CD4-positive, alpha-beta T cell (primary cell): ENCODE measurements at places on chromosomes 1 and 21.

- DNase-seq: no peak
Observed at GRCh38 chr1:162333991-162334390, 42.7 kb downstream of the SPATA46 start.

DNA sequence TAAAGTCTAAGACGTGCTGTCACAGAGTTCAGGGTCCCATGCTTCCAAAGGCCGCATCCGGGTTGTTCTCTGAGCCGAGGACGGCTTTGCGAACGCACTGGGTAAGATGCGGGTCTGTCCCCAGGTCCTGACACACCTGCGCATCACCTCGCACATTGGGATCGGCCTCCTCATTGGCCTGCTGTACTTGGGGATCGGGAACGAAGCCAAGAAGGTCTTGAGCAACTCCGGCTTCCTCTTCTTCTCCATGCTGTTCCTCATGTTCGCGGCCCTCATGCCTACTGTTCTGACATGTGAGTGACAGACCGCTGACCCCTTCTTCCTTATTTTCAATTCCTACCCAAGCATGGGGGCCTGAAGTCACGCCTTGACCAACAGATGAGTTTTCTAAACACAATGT lies 25.3 kb downstream of the TFF3 start:
- no peak for DNase-seq

- DNase-seq: no peak
Observed at GRCh38 chr1:237873487-237874211, 17.1 kb downstream of the ZP4 start.

DNA sequence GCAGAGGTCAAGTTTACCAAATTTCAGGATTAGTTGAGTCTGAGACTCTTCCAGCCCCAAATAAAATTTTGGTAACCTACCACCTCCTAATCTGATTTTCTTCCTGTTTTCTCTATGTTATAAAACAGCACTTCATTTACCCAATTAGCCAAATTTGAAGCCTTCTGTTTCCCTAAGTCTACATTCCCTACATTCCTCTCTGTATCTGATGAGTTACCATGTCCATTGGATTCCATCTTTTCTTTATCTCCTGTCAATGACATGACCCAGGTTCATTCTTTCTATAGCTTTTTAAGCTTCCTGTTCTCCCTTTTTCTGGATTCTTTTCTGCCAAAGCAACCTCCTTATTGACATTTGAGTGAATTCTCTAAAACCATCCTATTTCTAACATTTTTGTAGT lies 72.8 kb downstream of the OSBPL9 start:
- no peak for DNase-seq

GRCh38 chr21:28437061-28437460 lies 555.6 kb downstream of the LTN1 start:
- DNase-seq: no peak

DNA sequence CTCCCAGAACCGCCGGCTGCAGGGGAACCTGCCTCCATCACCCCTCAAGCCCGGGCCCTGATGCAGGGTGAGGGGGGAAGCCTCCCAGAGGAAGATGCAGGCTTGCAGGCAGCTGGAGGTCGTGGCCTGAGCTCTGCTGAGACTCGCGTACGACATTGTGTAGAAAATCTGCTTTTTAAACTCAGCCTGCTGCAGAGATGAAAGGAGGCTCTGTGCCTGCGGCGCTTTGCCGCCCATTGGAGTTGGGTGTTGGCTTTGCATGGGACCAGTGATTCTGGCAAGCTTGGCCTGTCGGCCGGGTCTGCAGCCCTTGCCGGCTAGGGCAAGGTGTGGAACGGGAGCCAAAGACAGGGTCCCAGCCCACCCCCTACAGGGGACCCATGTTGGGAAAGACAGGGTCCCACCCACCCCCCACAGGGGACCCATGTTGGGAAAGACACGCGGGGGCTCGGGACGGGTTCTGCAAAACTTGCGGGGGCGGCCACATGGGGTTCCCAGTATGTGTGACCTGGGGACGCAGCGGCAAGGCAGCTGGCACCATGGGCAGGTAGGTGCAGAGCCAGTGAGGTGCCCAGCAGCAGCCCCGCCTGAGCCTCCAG lies 55.6 kb downstream of the SLX9 start:
- no peak for DNase-seq

- DNase-seq: no peak
Observed at GRCh38 chr1:46755121-46755520, 36.2 kb upstream of the EFCAB14 start.

DNA sequence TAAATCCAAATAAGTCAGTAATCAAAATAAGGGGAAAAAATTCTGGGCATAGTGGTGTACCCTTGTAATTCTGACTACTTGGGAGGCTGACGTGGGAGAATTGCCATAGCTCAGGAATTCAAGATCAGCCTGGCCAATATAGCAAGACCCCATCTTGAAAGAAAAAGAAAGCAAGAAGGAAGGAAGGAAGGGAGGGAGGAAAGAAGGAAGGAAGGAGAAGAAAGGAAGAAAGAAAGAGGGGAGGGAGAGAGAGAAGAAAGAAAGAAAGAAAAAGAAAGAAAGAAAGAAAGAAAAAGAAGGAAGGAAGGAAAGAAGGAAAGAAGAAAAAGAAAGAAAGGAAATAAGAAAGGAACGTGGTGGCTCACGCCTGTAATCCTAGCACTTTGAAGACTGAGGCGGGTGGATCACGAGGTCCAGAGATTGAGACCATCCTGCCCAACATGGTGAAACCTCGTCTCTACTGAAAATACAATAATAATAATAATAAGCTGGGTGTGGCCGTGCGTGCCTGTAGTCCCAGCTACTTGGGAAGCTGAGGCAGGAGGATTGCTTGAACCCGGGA lies 64.5 kb upstream of the ROR1 start:
- no peak for DNase-seq

- DNase-seq: no peak
Observed at GRCh38 chr1:56073614-56074006, 505.8 kb downstream of the PLPP3 start.

DNA sequence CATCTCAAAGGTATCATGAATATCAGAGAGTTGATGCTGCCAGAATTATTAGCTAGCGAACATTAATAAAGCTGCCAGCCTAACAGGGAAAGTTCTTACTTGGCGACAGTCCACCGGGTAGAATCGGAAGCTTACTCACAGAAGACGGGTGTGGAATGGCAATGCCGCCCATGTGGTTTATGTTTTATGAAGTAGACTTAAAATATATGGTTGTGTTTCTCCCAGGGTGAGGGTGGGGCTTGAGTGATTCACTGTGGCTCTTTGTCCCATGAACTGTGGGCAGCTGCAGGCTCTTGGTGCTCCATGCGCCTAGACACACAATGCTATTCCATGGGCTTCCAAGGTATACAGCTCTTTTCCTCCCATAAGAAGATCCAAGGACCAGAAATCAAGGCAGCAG lies 162.7 kb downstream of the PIGK start:
- DNase-seq: no peak

- no peak for DNase-seq
Observed at GRCh38 chr1:91012196-91012595, 9.6 kb downstream of the ZNF644 start.

- DNase-seq: no peak
Observed at GRCh38 chr1:231279081-231279480, 38.1 kb downstream of the GNPAT start.

DNA sequence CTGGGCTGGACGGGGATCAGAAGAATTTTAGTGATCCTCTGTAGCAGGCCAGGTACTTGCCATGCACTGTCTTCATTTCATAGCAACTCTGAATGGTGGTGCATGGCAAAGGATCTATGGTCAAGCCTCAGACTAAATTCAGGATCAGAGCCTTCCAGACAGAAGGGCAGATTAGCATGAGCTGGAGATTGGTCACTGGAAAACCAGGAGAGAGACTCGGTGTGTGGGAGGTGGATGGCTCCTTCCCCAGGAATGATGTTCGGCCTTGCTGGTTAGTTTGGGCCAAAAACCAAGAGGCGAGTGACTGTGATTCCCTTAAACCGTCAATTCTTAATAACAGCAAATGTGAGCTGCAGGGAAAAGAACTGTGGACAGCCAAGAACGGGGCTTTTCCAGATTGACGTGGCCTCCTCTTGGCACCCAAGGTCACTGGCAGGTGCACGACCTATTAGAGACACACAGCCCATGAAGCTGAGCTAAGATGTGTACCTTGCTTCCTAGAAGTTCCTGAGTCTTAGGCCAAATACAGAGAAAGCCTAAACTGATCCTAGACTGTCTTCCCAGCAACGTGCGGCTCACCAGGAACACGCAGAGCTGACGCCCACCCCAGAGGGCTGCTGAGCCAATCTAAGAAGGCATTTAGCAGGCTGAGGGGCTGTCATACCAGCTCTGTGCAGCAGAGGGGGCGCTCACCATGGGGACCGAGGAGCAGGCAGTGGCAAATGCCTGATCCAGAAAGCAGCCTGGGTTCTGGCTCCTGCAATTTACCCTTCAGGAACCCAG lies 18.5 kb downstream of the ALDH4A1 start:
- DNase-seq: peak; percentile 66

- DNase-seq: peak; percentile 34
Observed at GRCh38 chr1:42936309-42937078, 22.2 kb downstream of the SLC2A1 start.

- DNase-seq: peak; percentile 21
Observed at GRCh38 chr1:45116340-45116739, 90.1 kb downstream of the ZSWIM5 start.

GRCh38 chr1:88466899-88467580 lies 217.0 kb upstream of the PKN2 start:
- DNase-seq: no peak

- DNase-seq: no peak
Observed at GRCh38 chr1:198231779-198232178, 75.0 kb downstream of the NEK7 start.

DNA sequence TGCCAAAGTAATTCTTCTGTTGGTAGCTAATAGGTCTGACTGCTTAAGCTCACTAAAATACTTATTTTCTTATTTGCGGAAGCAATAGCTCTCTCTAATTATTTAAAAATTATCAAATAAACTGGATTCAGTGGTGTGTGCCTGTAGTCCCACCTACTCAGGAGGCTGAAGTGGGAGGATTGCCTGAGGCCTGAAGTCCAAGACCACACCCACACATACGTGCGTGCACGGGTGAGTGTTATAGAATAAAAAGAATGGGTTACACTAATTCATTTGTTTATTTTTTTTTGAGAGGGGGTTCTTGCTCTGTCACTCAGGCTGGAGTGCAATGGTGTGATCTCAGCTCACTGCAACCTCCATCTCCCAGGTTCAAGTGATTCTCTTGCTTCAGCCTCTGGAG lies 94.2 kb upstream of the HNRNPU start:
- DNase-seq: no peak

- no peak for DNase-seq
Observed at GRCh38 chr1:86114236-86114635, 42.3 kb downstream of the COL24A1 start.

DNA sequence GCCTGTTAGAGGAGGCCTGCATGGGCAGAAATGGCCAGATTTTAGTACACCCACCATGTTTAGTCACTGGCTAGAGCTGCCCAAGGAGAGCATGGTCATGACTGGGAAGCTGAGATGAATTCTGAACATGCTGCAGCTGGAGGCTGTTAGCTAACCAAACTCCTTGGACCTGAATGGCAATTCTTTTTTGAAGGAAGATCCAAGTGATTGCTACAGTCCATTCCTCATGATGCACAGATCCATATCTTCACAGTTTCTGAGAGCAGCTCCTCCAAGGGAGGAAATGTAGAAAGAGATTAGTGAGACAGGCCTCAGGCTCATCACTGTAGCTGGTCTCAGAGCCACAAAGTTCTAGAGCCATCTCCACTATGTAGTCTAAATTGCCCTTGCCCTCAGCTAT lies 11.1 kb downstream of the ZFYVE9 start:
- no peak for DNase-seq

- no peak for DNase-seq
Observed at GRCh38 chr1:1109743-1110142, 6.1 kb downstream of the C1orf159 start.

DNA sequence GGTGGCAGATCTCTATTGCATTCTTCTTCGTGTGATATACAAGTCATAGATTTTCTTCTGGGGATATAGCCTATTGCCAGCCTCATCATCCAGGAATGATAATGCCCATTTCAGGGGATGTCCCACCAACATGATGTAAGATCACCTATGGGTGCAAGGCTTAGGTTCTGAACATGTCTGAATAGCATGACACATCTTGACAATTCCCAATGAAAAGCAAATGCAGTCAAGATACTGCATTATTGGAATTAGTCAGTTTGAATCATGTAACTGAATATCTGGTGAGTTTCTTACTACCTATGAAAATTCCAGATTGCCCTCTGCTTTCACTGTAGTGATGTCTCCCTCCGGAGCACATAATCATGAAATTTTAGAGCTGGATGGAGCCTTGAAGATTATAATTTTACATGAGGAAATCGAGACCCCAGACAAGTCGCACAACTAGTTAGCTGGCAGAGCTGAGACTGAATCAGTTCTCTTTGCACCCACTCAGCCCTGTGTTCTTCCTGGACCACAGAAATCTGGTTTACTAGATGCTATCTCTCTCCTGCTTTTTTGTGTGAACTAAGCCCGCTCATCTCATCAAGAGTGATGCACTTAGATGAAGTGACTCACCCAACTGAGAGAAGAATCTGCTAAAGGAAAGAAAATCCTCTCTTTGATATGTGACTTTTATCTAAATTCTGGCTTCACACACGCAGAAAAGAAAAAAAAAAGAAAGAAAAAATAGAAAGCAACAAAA lies 65.0 kb downstream of the WDR64 start:
- peak; percentile 2 for DNase-seq

- DNase-seq: no peak
Observed at GRCh38 chr1:212267460-212267859, 17.8 kb upstream of the PPP2R5A start.

- no peak for DNase-seq
Observed at GRCh38 chr1:23198373-23198772, 18.9 kb downstream of the HTR1D start.

DNA sequence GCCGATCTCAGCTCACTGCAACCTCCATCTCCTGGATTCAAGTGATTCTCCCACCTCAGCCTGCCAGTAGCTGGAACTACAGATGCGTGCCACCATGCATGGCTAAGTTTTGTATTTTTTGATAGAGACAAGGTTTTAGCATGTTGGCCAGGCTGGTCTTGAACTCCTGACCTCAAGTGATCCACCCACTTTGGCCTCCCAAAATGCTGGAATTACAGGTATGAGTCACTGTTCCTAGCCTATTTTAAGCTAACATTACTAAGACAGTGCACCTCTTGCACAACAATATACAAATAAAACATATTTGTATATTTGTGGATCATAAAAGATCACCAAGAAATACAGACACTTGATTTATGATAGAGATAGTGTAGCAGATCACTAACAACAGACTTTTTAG lies 139.1 kb downstream of the DUSP10 start:
- DNase-seq: no peak

- DNase-seq: no peak
Observed at GRCh38 chr1:14961661-14962267, 191.8 kb upstream of the TMEM51 start.

GRCh38 chr1:200969726-200970561 lies 53.6 kb downstream of the KIF21B start:
- DNase-seq: no peak

- DNase-seq: no peak
Observed at GRCh38 chr1:232431748-232432147, 198.2 kb downstream of the SIPA1L2 start.
